AG09309 (cell line): ENCODE measurements at places on chromosomes 6 and 20.

GRCh38 chr20:47754388-47754715, 30.9 kb downstream of the SULF2 start:
- DNase-seq: no peak

DNA sequence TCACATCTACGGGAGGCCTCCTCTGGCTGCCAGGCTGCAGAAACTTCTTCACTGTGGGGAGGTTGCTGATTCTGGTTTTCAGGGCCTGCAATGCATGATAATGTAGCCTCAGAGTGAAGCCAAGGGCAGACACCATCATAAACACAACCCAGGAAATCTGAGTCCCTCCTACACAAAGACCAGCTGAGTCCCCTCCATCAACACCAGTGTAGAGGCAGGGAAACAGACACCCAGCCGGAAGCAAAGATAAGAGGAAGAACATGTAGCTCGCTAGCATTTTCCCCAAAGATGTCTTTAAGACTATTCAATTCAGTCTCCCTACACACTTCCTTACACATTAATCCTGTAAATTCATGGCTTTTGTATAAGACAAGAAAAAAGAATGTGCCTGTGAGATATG, 23.6 kb downstream of the GSTA2 start:
- no peak for DNase-seq

DNA sequence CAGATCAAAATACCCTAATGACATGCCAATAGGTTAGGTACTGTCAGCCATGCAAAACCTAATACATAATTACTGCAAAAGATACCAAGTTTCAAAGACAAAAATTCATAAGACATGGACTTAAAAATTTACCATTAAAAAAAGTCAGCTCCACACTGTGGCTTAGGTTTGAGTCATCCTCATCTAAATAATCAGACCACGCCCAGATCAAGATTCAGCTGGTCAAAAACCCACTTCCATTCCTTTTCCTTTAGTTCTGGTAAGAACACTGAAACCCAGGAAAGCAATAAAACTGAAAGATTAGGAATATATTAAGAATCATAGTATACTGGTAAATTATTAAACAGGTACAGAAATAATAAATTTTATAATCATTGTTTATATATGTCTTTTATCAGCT, 81.0 kb upstream of the ASF1A start:
- DNase-seq: no peak

GRCh38 chr6:119079283-119079809, 882 bp upstream of the FAM184A start:
- DNase-seq: peak; percentile 5

DNA sequence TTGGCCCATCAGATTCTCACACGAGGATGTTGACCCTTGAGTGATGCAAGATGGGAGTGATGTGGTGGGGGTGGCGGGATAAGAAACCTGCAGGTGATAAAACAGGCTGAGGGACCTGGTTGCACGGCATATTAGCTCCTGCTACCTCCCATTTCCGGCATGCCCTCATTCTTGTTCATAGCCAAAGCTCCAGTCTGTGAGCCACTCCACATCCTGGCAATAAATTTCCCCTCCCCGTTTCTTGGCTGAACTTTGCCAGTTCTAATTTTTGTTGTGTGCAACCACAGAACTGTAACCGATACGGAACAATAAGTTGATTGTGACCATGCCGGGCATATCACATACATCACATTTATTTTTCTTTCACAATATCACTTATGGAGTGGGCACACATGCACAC, 41.6 kb upstream of the NFATC2 start:
- no peak for DNase-seq

- DNase-seq: no peak
Observed at GRCh38 chr6:16140607-16141006, 11.7 kb downstream of the MYLIP start.

DNA sequence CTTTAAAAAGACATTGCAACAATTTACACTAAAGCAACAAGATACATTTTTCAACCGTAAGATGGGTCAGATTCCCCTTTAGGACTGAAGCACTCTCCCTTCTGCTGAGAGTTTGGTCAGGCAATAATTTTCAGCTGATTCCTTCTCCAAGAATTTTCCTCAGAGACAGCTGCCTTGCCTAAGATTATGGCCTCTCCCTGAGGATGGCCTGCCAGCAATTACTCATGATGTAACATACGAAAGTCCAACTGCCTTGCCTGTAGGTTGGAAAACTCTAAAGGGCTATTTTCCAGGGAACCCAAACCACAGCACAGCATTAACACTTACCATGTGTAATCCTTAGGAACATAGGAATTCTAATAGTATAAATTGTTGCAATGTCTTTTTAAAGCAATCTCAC, 229.1 kb upstream of the FLRT3 start:
- DNase-seq: no peak

GRCh38 chr20:49207076-49207475, 12.1 kb upstream of the DDX27 start:
- DNase-seq: no peak

- no peak for DNase-seq
Observed at GRCh38 chr6:162525181-162525580, 202.4 kb downstream of the PRKN start.

DNA sequence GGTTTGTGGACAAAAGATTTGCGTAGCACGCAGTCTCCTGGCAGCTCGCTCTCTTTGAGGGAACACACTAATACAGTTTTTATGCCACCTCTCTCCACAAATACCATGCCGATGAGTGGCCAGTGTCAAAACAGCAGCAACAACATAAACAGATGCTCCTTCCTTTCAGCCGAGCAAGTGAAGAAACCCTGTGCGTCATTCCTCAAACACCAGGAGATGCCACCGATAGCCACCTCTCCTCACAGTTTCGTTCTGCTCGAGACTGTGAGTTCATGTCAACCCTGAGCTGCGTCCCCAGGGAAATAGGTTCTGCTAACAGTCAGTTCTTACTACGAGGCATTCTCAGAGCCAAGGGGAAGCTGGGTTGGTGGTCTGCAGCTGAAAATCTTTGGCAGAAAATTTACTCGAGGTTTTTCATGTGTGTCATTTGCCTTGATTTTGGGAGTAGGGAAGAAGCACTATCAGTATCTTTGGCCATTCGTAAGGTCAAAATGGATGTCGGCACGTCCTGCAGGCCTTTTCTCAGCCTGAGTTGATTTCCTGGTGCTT, 59.9 kb downstream of the EYA2 start:
- peak; percentile 99 for DNase-seq

- no peak for DNase-seq
Observed at GRCh38 chr20:10312111-10312510, 93.5 kb downstream of the SNAP25 start.

DNA sequence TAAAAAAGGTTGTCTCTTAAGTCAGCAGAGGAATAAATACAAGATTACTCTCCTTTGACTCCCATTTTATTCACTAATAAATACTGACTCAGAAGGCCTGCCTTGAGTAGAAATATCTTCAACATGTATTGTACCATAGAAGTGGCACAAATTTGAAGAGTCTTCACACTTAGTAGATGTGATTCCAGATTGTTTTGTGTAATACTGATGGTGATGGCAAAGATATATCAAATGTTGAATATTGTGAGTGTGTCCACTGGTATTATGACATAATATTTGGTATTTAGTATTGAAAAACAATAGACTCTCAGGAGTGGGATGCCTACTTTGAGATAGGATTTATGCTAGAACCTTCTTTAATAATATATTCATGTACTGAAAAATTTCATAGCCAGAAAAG, 7.0 kb downstream of the ADGRB3 start:
- no peak for DNase-seq

DNA sequence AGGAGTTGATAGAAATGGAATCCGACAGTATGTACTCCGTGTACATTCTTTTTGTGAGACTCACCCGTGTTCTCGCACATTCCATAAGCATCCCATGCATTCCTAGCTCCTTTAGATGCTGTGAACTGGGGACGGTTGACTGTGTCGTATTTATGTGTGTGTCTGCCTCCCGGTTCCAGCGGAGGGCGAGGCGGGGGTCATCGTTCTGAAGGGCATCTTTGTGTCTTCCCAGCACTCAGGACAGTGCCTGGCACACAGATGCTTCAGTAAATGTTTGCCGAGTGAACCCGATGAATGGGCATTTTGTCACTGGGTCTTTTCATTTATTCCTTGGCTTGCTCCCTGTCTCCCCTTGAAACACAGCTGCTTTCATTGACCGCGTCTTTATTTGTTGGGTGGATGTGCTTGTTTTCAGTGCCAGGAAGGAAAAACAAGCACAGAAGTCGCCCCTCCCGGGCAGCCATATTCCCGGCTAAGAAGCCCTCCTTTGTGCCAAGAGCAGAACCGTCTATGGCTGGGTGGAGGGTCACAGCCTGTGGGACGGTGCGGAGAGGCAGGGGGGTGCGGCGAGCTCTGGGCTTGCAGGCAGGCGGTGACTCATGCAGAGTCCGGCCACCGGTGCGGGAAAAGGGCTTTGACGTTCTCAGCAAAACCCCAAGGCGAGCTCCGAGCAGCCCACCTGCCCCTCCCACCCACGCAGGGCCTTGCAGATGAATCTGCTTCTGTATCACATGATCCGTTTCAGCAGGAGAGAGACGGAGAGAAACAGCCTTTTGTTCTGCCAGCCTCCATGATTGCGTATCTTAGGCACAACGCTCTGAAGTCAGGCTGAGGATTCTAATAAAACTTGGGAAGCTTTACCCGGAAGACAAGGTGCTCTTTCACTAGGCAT, 11.2 kb upstream of the PSMG4 start:
- peak; percentile 23 for DNase-seq

DNA sequence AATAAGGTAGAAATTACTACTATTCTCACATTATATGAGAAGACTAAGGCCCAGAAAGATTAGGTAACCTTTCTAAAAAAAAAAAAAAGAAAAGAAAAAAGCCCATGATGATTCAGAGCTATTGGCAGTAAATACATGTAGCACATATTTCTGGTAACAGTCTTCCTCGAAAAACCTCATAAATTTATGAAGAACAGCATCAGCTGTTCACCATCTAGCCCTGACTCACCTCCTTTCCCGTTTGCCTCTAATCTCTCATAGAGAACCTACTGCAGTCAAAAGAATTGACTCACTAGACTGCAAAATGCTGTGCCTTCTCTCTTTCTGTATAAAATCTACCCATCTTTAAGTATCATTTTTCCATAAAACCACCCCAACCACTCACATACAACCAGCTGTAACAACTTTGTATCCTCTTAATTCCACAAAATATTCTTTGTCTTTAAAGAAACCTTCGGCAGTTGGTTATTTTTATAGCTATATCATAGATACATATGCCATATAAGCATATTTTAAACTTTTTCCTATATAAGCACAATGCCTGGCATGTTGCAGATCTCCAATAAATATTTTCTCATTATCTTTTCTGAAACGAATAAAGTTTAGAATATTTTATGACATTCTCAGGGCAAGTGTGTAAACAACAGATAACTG, 152.7 kb upstream of the ENPP5 start:
- DNase-seq: peak; percentile 96

GRCh38 chr20:288956-289692, 1.4 kb downstream of the C20orf96 start:
- DNase-seq: no peak

DNA sequence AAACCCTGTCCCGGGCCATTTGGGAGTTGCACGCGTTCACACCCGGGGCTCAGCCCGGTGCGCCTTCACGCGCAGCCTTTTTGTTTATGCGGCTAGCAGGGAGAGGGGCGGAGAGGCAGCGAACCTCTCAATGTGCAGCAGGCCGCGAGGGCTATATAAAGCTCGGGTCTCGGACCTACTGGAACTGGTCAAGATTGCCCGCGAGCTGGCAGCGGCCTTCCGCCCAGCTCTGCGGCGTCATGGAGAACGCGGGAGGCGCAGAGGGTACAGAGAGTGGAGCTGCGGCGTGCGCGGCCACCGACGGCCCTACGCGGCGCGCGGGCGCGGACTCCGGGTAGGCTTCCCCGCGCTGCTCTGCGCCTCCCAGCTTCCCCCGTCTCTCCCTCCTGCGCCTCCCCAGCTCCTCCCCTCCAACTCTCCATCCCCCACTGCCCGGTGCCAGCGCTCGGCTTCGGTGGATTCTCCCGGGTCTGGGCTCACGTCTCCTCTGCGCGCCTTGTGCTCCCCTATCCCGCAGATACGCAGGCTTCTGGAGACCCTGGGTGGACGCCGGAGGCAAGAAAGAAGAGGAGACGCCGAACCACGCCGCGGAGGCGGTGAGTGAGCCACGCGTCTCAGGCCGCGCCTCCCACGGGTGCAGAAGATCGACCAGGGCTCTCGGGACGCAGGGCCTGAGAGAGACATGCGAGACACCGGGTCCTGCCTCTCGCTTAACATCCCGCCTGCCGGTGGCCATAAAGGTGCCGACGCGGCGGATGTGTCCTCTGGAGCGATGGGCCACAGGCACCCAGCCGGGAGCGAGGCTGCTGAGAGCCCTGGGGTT, at the start of gene RIPPLY2:
Gene RIPPLY2 (plus strand): TSS at position 183 of the 823 bp plus-strand sequence. CDS start 57 bp downstream, at position 240.
- no peak for DNase-seq

- DNase-seq: no peak
Observed at GRCh38 chr6:46648869-46649492, 3.6 kb downstream of the CYP39A1 start.

DNA sequence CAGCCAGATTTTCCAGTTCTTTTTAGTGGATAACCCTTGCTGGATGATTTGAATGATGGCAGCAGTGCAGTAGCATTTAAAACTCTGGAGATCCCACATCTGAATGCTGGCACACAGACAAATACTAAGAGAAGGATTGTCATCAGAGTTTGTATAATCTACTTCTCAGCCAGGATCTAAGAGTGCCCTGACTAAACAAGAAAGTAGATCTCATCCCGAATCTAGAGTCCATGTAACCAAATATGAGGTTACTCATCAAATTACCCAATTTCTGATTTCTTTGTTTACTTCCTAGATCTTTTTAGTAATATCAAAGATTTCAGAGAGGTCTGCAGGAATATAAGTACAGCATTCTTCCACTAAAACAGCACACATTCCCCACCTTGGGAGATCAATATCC, 7.8 kb downstream of the TMC2 start:
- DNase-seq: no peak

DNA sequence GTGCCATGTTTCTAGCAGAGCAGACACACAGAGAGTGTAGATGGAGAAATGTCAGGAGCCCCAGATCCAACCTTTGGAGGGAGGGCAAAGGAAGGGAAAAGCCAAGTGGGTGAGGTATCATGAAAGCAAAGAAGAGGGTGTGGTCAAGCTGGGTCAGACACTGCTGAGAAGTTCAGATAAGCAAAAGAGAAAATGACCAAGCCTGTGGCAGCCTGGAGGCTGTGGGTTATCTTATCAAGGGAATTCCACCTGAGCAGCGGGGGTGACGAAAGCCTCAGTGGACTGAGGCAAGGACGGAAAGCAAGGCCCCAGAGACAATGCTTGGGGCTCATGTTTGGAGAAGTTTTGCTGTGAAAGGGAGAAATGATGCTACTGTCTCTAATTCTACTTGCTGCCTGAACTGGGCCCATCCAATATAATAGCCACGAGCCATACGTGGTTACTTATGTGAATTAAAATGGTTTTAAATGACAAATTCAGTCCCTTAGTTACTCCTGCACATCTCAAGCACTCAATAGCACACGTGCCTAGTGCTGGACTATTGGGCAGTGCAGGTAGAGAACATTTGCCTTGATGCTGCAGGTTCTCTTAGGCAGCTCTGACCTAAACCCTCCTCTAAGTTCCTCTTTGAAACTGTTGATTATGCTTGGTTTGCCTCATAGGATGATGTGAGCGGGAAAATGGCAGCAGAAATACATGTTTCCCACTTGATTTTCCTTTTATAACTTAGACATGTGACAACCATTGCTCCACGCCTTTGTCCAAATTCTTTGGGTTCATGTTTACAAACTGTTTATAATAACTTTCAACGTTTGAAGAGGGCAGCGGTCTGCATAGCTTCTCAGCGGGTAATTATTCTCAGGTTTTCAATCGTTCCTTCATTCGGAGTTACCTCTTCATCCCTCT, 63.7 kb downstream of the SLC22A23 start:
- no peak for DNase-seq
